ENCODE measurements at places on chromosomes 3 and 15.
A peak's percentile ranks its signal among the peaks of the same experiment; 100 is the strongest.

- DNase-seq: no peak
Observed at GRCh38 chr3:58576716-58577115, 475 bp downstream of the FAM107A start.

- DNase-seq: no peak
Observed at GRCh38 chr3:106850437-106850836, 526.8 kb upstream of the CCDC54 start.

DNA sequence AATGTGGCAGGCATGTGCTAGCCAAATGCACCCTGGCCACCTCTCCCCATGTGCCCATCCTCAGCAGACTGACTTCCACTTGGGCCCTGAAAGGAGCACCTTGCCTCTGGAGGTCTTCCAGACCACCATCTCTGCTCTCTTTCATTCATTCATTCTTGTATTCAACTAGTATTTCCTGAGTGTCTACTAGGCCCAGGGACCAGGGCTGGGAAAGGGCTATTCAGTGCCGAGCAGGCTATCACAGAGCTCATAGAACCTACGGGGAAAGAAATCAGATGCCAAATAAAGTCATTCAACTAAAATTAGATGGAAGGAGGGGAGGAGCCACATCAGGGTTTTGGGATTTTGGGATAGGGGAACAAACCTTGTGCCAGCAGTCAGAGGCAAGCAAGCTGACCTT is 18.9 kb downstream of the PRR23A start:
- DNase-seq: no peak

- DNase-seq: peak; percentile 46
Observed at GRCh38 chr3:46946856-46947545, 29.5 kb downstream of the CCDC12 start.

DNA sequence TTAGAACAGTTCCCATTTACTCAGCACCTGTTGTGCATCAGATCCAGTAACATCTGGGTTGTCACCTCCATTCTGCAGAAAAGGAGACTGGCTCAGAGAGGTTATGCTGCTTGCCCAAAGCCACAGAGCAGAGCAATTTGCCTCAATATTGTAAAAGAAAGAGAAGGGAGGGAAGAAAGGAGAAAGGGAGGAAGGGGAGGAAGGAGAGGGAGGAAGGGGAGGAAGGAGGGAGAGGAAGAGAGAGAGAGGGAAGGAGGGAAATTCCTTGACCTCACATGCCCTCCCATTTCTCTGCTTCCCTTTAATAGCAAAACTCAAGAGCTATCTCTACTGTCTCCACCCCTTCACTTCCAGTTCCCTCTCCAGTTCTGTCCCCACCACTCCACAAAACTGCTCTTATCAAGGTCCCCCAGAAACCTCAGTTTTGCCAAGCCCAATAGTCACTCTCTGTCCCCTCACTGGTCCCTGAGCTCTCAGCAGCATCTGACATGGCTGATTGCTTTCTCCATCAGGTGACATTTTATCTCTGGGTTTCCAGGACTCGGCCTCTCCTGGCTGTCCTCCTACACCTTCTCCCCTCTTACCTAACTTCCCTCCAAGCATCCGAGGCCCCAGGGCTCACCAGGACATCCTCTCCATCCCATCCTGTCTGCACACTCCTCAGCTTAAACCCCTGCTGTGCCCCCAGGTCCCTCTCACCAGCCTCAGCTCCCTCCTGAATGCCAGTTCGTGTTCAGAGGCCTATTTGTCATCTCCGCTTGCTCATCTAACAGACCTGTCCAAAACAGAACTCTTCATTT is 104.7 kb upstream of the LINGO1 start:
- no peak for DNase-seq

GRCh38 chr15:85329561-85330422 is 50.6 kb upstream of the AKAP13 start:
- DNase-seq: no peak

GRCh38 chr3:108493862-108494261 is 16.5 kb downstream of the MYH15 start:
- DNase-seq: no peak

DNA sequence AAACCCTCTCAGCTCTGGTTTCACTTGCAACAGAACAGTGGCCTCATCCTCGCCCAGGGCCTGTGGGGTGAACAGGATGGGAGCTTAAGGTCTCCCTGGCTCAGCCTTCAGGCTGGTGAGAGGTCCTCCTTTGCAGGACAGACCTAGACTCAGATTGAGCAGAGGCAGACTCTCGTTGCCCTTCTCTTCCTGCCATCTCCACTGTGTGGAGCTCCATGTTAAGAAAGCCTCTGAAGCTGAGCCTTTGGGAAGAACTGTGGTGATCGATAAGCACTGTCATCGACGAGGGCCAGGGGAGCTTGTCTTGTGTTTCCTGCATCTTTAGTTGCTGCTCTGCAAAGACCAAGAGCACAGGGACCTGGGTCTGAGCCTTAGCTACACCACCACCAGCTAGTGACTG is 37.8 kb upstream of the GRIP2 start:
- no peak for DNase-seq

- no peak for DNase-seq
Observed at GRCh38 chr3:15815696-15816095, 17.9 kb upstream of the ANKRD28 start.

DNA sequence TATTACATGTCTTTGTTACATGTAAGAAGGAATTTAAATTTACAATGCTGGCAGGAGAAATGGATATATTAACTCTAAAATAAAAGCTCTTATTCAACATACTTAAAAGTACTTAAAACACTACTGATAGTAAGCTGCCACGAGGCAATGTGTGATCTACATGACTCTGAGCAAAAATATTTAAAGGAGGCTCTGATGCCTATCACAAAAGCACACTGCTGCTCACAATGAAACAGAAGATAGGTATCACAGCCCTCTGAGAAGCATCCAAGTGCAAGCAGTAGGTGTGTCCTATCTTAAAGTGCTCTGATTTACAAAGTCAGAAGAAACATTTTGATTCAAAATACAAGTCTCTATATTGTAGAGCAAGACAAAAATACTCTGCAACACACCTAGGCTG is 371.2 kb upstream of the WNT5A start:
- DNase-seq: no peak

- DNase-seq: no peak
Observed at GRCh38 chr3:194522579-194523046, 35.8 kb upstream of the ATP13A3 start.

DNA sequence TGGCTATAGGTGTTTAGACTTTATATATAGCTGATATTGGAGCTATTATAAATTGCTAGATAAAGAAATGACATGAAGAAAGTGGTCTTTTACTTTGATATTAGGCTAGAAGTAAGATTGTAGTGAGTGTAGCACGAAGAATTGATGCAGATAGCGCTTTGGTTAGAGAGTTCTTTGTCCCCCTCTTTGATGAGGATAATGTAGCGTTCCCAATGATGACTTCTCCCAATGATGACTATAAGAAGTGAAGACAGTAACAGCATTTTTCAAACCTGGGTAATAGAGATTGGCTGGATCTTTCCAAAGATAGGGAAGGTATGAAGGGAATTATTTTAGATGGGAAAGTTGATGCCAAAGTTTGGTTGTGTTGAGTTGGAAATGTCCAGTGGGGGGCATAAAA is 4.3 kb downstream of the MINDY2 start:
- DNase-seq: no peak

DNA sequence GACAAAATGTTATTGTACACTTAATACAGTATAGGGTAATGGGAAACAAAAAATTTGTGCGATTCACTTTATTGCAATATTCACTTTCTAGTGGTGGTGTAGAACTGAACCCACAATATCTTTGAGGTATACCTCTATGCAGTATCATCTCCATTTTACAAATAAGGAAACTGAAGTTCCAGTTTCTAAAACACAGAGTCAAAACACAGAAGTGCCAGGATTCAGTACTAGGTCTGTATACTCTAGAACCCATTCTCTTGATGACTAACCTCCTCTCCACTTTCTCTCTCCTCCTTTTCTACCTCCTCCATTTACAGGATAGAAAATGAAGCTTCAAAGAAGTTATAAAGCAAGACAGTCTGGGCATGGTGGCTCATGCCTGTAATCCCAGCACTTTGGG is 62.2 kb downstream of the MB21D2 start:
- DNase-seq: no peak

- no peak for DNase-seq
Observed at GRCh38 chr15:74010929-74011540, 16.5 kb downstream of the PML start.

DNA sequence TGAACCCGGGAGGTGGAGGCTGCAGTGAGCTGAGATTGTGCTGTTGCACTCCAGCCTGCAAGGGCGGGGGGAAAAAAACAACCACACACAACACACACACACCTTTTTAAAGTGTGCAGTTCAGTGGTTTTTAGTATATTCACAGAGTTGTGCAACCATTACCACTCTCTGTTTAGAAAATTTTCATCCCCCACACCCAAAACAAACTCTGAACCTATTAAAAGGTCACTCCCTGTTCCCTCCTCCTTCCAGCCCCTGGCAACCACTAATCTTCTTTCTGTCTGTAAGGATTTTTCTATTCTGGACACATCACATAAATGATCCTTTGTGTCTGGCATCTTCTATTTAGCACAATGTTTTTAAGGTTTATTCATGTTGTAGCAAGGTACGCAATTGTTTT is 159.1 kb downstream of the ATG7 start:
- no peak for DNase-seq

DNA sequence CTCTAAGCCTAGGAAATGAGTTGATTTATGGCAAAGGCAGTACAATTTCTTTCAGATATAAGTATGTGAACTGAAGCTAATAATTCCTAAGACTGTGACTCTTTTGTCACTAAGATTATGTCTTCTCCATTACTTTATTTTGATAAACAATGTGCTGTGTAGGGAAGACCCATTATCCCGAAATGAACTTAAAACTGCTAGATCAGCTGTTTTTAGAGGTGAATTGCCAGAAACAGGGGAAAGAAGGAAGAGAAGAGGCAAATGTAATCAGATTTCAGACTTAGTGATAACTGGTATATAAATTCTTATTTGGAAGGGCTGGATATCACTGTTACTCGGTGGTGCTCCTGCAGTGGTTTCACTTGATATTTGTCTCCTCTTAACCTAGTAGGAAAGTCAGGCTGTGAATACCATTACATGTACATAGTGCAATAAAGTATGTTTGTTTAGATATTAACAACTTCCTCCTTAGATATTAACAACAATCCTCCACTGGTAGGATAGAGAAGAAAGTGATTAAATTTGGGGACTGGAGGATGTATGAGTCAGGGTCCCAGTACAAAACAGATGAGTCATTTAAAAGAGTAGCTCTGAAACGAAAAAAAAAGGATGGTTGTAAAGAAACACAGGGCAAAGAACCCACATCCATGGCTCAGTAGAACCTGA is 338.5 kb upstream of the KCNH8 start:
- DNase-seq: no peak

GRCh38 chr3:71492974-71493771 is 90.4 kb downstream of the FOXP1 start:
- DNase-seq: no peak

- no peak for DNase-seq
Observed at GRCh38 chr15:89802231-89802928, 12.3 kb downstream of the ANPEP start.

GRCh38 chr3:122577409-122578031 is at the start of gene PARP15:
TSS of gene PARP15 (plus strand) at chr3:122577650. CDS start at chr3:122577668, 18 bp downstream.
- no peak for DNase-seq

DNA sequence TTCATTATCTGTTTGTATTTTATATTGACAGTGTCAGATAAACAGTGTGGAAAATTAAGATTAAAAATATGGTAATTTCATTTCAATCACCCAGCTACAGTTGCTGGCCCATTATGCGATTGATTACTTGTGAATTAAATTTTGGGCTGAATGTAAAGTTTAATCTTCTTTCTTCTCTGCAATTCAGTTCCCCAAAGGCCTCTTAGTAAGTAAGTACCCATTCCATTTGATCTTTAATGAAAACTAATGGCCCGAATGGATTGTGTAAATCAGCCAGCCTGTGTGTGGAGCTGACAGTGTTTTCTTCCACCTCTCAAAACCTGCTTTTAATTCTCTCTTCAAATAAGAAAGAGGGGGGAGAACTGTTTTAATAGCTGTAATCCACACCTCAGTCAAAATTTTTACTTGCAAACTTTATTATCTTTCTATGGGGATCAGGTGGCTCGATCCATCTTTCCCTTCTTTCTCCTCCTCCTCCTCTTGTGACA is 307.1 kb downstream of the IL20RB start:
- no peak for DNase-seq

DNA sequence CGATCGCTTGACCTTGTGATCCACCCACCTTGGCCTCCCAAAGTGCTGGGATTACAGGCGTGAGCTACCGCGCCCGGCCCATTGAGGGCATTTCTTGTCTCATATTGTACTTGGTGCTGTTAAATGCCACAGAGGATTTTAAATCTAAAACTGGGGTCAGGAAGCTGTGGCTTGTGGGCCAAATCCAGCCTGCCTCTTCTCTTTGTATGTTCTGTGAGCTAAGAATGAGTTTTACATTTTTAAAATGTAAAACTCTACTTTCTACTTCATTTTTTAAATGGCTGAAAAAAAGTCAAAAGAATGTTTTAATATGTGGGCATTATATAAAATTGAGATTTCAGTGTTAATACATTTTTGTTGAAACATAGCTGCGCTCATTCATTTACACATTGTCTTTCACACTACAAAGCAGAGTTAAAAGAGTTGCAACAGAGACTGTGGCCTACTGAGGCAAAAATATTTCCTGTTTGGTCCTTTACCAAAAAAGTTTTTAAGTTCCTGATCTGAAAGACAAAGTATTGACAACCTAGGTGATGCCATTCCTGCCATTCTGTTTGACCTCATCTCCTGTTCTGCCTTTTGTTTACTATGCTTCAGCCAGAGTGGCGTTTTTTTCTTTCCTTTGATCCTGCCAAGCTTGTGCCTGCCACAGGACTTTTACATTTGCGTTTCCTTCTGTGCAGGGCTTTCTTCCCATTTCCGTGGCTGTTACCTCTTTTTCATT is 50.4 kb downstream of the PDCD6IP start:
- no peak for DNase-seq

GRCh38 chr3:133514418-133514817 is 59.1 kb upstream of the CDV3 start:
- no peak for DNase-seq

GRCh38 chr3:183428447-183429211 is at the start of gene MCF2L2:
TSS of gene MCF2L2 (minus strand) at chr3:183428619. CDS start at chr3:183427977, 642 bp downstream.
- peak; percentile 57 for DNase-seq

- DNase-seq: no peak
Observed at GRCh38 chr3:52052831-52053306, 3.5 kb downstream of the DUSP7 start.

- DNase-seq: no peak
Observed at GRCh38 chr15:71341811-71342550, 226.7 kb downstream of the THSD4 start.

DNA sequence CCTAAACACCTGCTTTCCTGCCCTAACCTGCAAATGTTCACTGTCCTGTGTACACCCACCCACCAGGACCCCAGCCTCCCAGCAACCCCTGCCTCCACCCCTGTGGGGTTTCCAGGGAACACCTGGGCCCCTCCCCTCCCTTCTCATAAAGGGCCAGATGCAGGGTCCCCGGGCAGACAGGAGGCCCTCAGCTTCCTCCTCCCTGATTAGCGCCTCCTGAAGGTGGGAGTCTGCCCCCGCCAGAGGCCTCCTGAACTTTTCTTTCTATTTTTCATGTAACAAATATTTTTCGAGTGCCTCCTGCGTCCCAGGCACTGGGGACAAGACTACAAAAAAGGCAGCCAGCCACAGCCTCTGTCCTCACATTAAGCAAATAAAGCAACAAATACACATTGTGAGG is 135.4 kb upstream of the LINGO1 start:
- DNase-seq: no peak

GRCh38 chr3:142106548-142106947 is 42.8 kb downstream of the TFDP2 start:
- no peak for DNase-seq
